Activated gamma-delta T cell treated with Interleukin-2 at 50 U/mL for 16 hours (primary cell): ENCODE measurements at places on chromosomes 4 and X.

DNA sequence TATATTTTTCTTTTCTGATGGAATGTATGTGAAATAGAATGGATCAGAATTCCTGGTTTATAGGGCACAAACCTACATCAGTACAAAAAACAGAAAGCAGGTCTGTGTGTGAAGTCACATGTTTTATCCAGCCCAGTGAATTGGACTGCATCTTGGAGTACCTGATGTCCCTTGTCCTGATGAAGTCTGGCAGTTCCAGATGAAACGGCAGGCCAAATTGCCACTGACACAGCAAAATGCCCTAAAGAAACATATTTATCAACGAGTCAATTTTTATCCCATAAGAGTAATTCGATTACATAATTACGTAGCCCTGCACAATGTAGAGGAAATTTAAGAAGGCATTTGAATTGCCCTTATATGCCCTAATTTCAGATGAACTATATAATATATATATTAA, 37.8 kb upstream of the ATP6AP2 start:
- no peak for DNase-seq

- DNase-seq = no peak
These were observed 692.1 kb upstream of the POU3F4 start for GRCh38 chrX:82816001-82816400.

- no peak for DNase-seq
These were observed 21.1 kb downstream of the ACOX3 start for GRCh38 chr4:8419222-8420041.

GRCh38 chr4:134510544-134510943, 309.0 kb upstream of the PABPC4L start:
- DNase-seq = no peak

- DNase-seq = no peak
These were observed 183.8 kb downstream of the FBXO8 start for GRCh38 chr4:174099712-174100111.

DNA sequence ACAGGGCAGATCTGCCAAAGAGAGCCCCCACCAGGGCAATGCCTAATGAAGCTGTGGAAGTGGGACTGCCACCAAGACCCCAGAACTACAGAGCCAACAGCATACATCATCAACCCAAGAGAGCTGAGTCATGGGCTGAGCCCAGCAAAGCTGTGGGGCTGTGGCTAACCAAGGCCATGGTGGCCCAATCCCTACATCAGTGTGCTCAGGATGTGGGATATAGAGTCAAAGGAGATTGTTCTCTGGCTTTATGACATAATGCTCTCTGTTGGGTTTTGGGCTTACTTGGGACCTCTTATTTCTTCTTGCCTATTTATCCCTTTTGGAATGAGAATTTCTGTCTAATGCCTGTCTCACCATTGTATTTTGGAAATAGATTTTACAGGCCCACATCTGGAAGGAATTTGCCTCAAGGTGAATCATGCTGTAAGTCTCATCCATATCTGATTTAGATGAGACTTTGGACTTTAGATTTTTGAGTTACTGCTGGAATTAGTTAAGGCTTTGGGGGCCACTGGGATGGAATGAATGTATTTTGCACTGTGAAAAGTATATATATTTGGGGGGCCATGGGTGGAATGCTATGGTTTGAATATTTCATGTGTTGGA, 5.4 kb upstream of the PRDM5 start:
- no peak for DNase-seq

- DNase-seq = no peak
These were observed 53.6 kb downstream of the CRMP1 start for GRCh38 chr4:5839332-5839731.

DNA sequence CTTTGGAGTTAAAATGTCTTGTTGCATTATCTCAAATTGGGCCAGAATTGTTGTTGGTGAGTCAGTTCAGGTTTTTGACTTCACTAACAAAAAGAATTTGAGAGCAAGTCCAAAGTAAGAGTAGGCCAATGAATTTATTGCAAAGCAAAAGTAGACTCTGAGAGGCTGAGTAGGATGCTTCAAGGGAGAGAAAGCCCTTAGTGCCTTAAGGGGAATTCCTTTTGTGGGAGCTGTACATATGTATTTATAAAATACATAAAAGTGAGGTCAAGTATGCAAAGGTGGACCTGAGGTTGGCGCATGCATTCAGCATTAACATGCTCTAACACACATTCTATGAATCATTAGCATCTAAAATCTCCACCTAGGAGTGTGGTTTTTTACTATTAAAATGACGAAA, 565.4 kb downstream of the GRXCR1 start:
- no peak for DNase-seq

DNA sequence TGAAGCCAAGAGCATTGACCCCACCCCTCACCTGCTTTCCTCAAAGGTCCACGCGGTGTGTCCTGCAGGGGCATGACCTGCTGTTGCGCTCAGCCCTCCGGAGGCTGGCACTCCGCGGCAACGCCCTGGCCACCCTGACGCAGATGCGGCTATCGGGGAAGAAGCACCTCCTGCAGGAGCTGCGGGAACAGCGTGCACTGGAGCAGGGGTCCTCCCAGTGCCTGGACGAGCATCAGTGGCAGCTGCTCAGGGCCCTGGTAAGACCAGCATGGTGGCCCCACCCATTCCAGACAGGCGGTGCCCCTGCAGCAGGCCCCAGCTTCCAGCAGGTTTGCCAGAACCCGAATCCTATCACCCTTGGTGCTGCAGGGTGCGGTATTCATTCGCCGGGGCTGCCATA, 86.0 kb downstream of the EVC start:
- DNase-seq = no peak

DNA sequence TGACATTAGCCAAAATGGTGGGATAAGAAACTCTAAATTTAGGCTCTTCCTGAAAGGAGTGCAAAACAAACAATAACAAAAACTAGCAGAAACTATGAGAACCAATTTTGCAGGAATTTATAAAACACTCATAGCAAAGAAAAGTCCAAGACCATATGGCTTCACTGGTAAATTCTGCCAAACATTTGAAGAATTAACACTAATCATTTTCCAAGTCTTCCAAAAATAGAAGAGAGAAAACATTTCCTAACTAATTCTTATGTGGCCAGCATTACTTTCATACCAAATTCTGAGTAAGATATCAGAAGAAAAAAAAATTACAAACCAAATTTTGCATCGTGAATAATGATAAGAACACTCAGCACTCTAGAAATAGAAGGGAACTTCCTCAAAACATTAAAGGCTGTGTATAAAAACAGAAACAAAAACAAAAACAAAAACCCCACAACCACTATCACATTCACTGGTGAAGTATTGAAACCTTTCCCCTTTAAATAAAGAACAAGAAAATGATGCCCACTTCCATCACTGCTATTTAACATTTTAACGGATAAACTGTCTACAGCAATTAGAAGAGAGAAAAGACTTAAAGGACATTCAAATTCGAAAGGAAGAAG, 524.3 kb upstream of the GALNTL6 start:
- no peak for DNase-seq

GRCh38 chrX:147978931-147979330, 2.2 kb upstream of the FMR1NB start:
- DNase-seq = no peak

DNA sequence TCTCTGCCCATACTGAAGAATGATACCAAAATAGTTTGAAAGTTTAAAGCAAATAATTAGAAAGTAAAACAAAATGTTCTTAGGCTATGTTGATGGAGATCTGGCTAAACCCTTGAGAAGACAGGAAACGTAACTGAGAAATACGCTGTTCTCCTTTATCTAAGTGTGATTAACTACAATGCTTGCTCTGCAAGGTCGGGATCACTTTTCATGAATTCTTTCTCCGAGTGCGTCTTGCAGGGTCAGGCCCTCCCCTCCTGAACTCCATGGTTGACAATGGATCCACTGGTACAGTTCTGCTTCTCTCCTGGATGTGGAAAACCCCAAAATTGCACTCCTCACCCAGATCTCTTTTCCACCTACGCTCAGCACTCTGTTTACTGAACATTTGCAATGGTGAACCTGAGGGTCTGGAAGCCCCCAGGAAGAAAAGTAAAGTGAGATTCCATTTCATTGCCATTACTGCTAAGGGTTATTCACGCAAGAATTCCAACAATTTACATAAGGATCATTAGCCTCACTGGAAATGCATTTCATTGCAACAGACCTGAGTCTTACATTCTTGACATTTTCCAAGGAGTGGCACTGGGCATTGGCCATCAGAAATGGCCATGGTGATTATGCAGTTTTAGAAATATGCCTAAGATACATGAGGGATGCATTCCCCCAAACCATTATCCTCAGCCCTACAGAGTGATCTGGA, 24.6 kb upstream of the WWC2 start:
- DNase-seq = no peak

DNA sequence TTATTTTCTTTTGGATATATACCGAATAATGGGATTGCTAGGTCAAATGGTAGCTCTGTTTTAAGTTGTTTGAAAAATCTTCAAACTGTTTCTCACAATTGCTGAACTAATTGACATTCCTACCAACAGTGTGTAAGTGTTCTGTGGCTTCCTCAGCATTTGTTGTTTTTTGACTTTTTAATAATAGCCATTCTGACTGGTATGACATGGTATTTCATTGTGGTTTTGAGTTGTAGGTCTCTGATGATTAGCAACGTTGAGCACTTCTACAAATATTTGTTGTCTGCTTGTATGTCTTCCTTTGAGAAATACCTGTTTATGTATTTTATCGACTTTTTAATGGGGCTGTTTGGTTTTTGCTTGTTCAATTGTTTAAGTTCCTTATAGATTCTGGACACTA, 680.1 kb upstream of the GRIA3 start:
- no peak for DNase-seq

- DNase-seq = no peak
These were observed 277.6 kb downstream of the SPANXN1 start for GRCh38 chrX:145524931-145525330.

DNA sequence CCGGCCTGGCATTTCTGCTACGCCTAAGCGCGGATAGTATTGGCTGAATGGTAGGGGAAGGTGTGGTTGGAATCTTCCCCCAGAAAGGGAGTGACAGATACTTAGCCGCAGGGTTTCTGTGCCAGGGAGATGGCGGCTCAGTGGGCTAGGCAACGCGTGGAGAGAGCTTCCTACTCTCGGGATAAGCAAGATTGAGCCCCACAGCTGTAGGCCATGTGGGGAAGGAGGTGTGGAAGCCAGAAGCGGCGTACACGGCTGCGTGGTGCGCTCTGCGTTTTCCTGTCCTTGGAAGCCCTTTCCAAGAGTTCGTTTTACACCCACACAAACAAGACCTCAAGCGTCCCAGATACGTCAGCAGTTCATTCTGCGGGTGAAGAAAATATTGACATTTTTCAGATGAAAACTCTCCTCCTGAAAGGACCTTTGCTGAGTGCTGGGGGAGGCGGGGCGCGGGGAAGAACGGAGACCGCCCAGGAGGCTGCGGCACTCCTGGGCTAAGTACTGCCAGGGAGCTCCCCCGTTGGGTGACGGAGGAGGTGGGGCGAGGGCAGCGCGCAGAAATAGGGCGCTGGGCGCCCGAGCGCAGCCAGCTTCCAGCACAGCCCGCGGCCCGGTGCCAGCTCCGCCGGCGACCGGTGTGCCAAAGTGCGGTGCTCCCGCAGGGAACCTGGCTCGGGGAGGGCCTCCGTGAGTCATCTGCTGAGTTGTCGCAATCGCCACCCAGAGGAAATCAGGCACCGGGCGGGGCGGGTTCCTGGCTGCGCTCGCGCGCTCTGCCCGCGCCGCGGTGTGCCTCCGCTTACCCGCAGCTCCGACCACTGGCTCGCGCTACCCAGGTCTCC, at the start of gene GPAT3:
Gene GPAT3, plus strand, starts transcription at position 589 of the 842 bp plus-strand sequence. CDS start 515 bp downstream, outside the sequence.
- DNase-seq = peak; percentile 43

DNA sequence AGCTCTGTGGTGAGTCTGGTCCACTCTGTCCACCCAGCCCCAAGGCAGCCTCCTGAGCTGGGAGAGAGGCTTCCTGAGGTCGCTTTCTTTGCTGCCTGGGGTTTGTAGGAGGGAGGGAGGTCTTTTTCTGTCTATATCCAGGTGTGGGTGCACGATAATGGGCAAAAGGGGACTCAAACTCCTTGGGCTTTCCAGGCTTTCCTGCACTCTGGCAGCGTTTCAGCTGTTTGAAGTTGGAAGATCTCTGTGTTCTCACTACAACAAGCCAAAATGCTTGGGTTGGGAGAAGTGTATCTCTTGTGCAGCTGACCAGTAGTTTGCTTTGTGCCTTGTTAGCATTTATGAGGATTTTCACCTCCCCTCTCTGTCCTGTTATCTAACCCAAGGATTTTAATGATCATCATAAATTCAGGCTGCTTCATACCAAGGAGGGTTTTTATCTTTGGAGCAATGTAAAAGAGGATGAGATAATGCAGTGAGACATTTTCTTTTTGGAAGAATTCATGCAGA, 126.3 kb downstream of the REPS2 start:
- no peak for DNase-seq

- DNase-seq = no peak
These were observed 35.4 kb upstream of the SPP1 start for GRCh38 chr4:87939978-87940690.

GRCh38 chr4:160772668-160773067, 1391.1 kb downstream of the FSTL5 start:
- no peak for DNase-seq

DNA sequence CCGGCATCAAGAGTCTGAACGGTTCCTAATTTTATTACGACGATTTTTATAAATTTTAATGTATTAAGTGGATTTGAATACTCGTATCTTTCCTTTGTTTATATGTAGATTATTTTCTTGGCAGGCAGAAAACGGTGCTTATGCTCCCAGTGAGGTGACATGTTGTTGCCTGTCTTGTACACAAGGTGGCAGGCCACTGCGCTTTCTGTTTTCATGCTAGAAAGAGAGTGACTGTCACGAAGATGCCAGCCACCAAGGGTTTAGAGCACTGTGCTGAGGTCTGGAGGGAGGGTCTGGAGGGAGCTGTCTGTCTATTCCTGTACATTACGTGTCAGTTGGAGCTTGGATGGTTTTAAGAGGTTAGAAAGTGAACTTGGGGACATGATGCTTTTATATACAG, 87.7 kb downstream of the SHROOM2 start:
- DNase-seq = no peak

DNA sequence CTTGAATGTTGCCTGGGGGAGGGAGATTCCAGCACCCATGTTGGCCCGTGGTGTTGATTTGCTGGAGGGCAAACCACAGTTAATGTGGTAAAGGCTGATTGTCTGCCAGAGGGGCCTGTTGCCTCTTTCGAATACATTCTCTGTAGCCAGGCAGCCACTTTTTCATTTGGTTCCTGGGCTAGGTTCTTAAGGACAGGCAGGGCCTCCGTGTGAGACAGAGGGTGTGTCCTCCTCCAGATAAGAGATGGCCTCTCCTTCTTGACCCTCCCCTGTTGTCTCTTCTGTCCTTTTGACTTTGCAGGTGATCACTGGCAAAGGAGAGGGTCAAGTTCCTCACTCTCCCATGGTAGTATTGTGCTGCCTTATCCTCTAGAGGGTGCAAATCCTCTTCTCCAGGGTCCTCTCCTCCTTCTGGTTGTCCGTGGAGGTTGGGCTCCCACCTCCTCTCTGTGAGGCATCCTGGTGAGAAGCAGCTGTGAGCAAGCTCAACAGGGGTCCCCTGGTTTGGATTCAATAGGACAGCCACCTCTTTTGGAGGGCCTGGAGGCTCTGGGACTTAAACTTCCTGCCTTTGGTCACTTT, 44.9 kb downstream of the ZNF182 start:
- DNase-seq = no peak

- no peak for DNase-seq
These were observed 303.6 kb downstream of the FAM133A start for GRCh38 chrX:93977641-93978040.
